ENCODE measurements at places on chromosomes 13 and 19.

GRCh38 chr19:6739390-6739882, at the start of gene TRIP10:
Gene TRIP10 (plus strand): TSS chr19:6739680. CDS start chr19:6739762, 82 bp downstream.
- peak; percentile 77 for DNase-seq

DNA sequence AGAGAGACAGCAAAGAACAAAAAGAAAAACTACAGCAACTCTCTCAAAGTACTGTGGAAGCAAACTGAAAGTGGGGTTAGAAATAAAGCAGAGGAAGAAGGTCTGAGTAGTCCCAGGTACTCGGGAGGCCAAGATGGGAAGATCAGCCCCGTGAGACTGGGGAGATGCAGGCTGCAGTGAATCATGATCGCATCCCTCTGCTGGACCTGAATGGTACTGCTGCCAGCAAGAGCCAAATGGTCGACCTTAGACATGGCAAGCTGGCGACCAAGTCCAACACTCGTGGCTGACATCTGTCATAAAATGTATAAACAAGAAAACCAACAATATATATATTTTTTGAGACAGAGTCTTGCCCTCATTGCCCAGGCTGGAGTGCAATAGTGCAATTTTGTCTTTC, 33.7 kb upstream of the ZNF724 start:
- peak; percentile 57 for DNase-seq

- peak; percentile 83 for DNase-seq
These were observed 1.0 kb upstream of the KRI1 start for GRCh38 chr19:10566658-10567410.

GRCh38 chr13:105342281-105342820, 1193.1 kb downstream of the EFNB2 start:
- no peak for DNase-seq

DNA sequence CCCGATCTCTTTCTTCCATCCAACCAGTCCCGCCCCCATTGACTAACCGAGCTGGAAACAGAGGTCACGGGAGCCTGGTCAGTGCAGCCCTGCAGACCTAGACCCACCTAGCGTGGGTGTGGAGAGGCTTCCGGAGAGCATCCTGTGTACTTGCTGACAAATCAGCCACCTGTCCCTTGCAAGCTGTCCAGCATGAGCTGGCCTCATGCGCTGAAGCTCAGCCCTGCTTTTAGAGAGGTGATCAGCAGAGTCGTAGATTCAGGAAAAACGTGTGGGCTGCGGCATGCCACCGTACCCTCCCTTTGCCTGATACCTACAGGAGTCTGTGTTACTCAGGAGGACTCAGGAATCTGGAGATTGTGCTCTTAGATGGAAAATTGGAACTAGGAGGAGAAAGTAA, 80.3 kb upstream of the UQCRFS1 start:
- no peak for DNase-seq

- peak; percentile 92 for DNase-seq
These were observed 50.5 kb upstream of the UBE2L5 start for GRCh38 chr13:30371649-30372265.

DNA sequence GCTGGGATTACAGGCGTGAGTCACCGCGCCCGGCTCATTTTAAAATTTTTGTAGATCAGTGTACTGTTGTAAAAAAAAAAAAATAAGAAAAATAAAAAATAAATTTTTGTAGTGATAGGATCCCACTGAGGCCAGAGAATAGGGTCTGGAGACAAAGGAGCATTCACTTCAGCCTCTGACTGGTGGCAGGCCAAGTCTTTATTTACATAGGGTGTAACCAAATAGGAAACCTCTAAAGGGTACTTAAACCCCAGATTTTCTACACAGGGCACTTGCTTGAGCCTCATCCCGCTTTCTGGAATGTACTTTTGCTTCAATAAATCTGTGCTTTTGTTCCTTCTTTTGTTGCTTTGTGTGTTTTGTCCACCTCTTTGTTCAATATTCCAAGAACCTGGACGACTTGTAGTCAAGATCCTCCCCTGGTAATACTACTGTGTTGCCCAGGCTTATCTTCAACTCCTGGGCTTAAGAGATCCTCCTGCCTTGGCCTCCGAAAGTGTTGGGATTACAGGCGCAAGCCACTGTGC, 2.1 kb upstream of the PDCD2L start:
- no peak for DNase-seq

GRCh38 chr13:24050796-24051715, 109.5 kb upstream of the SPATA13 start:
- no peak for DNase-seq

DNA sequence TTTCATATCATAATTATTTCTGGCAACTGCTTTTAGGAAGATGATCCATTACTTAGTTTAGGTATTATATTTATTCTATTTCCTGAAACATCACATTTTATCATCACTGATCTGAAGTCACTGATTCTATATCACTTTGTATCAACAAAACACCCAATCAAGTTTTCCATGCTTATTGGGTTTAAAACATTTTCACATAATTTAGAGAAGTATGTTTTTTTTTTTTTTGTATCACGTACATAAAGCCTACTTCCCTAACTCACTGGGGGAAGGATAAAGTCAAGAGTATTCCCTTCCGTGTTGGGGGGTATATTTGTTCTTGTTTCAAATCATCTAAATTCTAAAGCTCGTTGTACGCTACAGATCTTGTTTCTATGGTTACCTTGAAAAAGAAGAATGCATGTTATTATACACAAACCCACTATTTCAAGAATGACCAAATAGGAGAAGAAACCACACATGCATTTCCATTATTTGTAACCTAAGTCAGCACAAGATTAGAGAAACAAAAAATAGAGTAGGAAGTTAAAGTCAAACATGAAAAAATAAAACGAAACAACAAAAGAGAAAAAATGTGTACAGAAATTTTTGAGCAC, 637.2 kb upstream of the MIR17HG start:
- no peak for DNase-seq

- peak; percentile 28 for DNase-seq
These were observed 27.7 kb downstream of the ZNF844 start for GRCh38 chr19:12092065-12092867.

DNA sequence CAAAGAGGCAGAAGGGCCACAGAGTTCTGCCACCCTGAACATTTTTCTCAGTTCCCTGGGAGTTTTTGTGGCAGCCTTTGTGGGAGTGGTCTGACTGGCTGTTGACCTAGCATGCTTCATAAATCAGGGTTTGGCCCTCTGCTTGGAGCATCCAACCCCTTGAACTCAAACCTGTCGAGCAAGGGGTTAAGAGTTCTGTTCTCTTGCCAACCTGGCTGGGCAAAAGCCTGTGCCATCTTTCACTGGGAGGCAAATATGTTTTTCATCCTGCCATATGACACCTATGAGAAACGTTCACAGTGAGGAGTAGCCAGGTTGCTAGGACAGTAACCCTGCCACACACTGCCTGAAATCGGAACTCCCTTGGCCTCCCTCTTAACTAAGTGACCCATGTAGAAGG, 7.7 kb upstream of the TEX26 start:
- no peak for DNase-seq

GRCh38 chr19:16208847-16209665, 11.3 kb downstream of the AP1M1 start:
- no peak for DNase-seq

DNA sequence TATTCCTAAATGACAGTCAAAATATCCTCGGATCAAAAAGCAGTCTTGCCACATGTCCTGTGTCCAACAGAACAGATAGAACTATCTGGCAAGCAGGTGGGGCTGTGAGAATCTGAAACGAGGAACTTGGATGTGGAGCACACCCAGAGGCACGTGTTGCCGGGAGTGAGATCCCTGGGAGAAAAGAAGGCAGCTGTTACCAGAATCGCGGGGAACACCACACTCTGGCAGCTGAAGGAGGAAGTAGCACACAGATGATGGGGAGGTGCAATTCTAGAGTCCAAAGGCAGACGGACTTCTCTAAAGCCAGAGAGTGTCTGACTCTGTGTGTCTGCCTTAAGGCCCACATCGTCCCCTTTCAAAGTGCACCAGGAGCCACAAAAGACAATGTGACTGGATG, 22.3 kb downstream of the SLC7A1 start:
- no peak for DNase-seq

DNA sequence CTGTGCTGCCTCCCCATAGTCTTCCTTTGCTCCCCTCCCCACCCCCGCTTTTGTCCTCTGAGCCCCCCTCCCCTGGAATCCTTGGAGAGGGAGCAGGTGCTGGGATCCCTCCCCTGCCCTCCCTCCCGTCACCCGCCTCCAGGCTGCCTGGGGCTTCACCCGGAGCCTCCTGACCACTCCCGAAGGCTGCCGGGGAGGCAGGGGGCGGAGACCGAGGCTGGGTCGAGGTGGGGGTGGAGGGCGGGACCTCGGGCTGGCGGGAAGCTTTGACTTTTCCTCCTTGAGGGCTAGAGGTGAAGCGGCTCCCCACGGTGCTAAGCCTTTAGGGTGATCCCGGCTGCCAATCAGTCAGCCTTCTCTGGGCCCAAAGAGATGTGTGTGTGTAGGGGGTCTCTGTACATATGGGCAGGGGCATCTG, 1.5 kb downstream of the KMT5C start:
- peak; percentile 40 for DNase-seq

DNA sequence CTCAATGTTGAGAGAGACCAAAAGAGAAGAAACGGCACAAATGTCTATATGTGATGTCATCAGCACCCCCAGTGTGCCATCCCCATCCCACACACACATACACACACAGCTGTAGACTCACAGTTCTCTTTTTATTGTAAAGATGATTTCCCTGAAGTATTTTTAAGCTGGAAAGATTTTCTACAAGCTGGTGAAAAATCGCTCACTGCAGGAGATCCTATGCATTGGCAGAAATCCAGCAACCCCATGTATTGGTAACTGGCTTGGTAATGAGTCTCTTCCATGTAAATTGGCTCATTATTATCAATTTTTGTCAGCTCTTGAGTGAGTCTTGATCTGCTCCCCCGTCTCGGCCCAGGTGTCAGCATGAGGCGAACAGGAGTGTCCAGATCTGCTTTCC, 107.1 kb upstream of the UQCRFS1 start:
- no peak for DNase-seq

DNA sequence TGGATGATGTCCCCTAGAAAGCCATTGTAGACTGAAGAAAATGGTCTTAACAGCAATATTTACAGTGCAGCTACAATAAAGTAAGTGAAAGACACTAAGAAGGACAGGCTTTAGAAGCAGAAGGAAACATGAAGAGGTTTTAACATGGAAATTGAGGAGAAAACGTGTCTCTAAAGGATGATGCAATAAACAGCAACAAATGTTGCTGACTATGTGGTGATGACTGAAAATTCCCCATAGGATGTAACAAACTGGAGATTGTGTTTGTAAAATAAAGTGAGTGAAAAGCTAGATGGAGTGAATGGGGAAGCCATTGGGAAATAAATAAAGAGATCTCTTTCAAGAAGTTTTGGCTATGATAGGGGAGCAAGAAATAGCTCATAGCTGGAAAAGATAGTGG, 186.7 kb upstream of the IPO5 start:
- DNase-seq, result no peak

DNA sequence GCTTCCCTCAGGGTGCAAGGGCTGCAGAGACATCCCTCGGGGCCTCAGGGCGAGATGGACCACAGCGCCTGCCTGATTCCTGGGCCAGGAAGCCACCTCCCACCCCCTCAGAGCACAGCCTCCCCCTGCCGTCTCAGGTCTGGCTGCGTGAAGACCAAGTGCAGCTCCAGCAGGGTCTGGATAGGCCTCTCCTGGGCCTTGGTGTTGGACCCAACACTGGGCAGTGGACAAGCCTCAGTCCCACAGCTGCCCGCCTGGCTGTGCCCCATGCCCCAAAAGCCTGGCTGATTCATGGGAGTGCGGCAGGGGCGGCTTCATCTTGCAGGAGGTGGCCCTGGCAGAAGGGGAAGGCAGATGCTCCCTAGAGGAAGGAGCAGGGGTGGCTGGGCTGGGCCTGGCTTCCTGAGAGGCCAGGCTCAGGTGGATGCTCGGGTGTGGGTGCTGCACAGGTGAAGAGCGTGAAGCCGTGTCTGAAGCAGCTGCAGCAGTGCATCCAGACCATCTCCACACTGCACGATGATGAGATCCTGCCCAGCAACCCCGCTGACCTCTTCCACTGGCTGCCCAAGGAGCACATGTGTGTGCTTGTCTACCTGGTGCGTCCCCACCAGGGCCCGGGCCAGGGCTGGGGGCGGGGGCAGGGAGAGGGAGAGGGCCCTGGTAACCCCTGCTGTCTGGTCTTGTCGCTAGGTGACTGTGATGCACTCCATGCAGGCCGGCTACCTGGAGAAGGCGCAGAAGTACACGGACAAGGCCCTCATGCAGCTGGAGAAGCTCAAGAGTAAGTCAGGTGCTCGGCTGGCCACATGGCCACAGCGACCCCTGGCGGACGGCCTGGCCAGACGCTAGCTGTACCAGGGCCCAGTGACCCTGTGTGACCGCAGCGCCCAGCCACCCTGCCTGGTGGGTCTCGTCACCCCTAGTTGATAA, 21.7 kb downstream of the MAU2 start:
- DNase-seq, result no peak

DNA sequence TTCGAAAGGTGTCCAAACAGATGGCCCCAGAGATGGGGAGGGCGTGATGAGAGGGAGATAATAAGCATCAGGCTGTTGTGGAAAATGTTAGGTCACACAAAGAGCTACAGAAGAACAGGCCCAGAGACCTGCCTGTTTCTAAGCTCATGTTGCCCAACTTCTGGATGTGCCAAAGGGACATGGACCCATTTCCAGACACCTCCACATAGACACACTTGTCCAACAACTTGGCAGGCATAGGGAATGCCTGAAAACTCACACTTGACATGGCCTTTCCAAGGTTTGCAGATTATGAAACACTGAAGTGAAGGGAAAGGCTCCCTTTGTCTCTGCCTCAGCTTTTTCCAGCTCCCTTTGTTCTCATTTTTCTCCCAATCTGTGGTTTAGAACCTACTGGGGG, 43.5 kb upstream of the CYP2B6 start:
- no peak for DNase-seq

- DNase-seq, result no peak
These were observed 7.0 kb upstream of the DLEU7 start for GRCh38 chr13:50850445-50850844.

DNA sequence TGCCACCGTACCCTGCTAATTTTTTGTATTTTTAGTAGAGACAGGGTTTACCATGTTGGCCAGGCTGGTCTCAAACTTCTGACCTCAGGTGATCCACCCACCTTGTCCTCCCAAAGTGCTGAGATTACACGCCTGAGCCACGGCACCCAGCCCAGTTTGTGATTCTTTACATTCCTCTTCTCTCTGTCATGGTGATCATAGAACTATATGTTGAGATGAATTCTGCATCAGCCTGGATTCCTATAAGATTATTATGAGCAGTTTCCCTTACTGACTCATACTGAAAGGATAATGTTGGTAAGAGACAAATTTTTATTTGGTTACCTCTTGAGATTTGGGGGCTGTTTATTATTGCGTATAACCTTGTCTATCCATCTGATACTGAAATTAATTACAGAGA, 121.5 kb upstream of the CSNK1A1L start:
- DNase-seq, result no peak

DNA sequence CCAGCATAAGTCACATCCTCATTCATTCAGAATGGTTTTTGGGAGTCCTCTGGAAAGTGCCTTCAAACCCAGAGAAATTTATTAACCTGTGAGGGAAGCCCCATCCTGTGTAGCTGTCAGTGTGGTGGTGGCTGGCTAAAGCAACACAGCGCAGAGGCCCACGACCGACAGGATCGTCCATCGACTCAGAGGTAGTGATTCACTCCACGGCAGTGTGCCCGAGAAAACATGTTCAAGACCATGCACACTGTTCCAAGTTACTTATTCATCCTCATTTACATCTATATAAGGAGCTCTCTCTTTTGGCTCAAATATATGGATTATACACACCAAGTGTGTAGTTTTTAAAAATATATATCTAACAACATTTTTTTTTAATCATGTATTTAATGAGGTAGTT, 96.3 kb upstream of the SLC15A1 start:
- no peak for DNase-seq

- no peak for DNase-seq
These were observed 2210.2 kb upstream of the PCDH20 start for GRCh38 chr13:63625869-63626268.

- peak; percentile 64 for DNase-seq
These were observed 1.7 kb downstream of the ELL start for GRCh38 chr19:18519962-18520847.

Data from CD4-positive, alpha-beta T cell treated with Interleukin-4 for 4 hours (primary cell).